ENCODE measurements at places on chromosomes 5 and 9.

- DNase-seq: no peak
These were observed 27.2 kb downstream of the GCNT1 start for GRCh38 chr9:76486151-76486550.

- DNase-seq: no peak
These were observed 28.7 kb upstream of the MAST4 start for GRCh38 chr5:66567474-66567873.

GRCh38 chr9:120348951-120349429 is 231.0 kb downstream of the CDK5RAP2 start:
- peak; percentile 34 for DNase-seq

DNA sequence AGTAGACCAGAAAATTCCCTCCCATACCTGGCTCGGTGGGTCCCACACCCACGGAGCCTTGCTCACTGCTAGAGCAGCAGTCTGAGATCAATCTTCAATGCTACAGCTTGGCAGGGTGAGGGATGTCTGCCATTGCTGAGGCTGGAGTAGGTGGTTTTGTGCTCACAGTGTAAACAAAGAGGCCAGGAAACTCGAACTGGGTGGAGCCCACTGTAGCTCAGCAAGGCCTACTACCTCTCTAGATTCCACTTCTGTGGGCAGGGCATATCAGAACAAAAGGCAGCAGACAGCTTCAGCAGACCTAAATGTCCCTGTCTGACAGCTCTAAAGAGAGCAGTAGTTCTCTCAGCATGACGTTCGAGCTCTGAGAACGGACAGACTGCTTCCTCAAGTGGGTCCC is 5.6 kb upstream of the GZMA start:
- no peak for DNase-seq
